ENCODE measurements at places on chromosomes 2 and 18. TPM values are rescaled to one million over a fixed set of nuclear protein-coding genes. Genes with fewer than 3 reads are reported as not detected.

Gene QPCT
- 5.4 TPM for polyA plus RNA-seq

Gene SCYGR7
- not detected for polyA plus RNA-seq

- DNase-seq, result no peak
These were observed 80.7 kb upstream of the EHBP1 start for GRCh38 chr2:62624855-62625254.

GRCh38 chr18:48887294-48887904, 63.4 kb downstream of the SMAD7 start:
- no peak for DNase-seq

DNA sequence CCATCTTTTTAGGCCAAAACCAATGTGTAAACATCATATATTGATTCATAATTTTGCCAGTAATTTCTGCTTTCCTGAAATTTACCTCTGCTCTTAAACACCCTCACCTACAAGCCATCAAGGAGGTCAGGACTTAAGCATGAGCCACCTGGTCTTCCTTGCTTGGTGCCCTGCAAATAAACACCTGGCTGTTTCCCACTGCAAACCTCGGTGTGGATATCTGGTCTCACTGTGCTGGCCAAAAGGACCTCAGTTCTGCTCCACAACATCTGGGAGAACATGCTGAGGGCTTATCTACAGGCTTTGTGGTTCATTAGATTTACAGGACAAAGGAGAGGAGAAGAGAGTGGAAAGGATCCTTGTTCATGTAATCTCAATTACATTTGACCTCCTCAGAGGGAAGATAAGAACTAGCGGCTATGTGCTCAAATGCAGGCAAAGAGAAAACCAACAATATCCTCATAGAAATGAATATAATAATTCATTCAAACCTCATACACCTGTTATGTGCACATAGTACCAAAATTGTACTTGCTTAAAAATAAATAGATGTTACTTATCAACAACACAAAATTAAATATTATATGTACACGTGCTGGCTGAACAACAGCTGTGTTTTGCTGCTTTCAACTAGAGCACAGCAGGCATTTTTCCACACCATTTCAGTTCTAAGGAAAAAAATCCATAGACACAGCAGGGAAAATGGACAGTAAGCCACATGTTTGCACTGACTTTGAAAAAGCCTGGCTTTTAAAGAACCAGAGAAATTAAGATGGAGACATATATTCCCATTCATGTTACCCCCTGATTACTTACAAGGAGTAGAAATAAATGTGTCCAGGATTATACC, 465.1 kb downstream of the LPIN1 start:
- no peak for DNase-seq

- no peak for DNase-seq
These were observed 20.4 kb downstream of the UBXN4 start for GRCh38 chr2:135762022-135762421.

DNA sequence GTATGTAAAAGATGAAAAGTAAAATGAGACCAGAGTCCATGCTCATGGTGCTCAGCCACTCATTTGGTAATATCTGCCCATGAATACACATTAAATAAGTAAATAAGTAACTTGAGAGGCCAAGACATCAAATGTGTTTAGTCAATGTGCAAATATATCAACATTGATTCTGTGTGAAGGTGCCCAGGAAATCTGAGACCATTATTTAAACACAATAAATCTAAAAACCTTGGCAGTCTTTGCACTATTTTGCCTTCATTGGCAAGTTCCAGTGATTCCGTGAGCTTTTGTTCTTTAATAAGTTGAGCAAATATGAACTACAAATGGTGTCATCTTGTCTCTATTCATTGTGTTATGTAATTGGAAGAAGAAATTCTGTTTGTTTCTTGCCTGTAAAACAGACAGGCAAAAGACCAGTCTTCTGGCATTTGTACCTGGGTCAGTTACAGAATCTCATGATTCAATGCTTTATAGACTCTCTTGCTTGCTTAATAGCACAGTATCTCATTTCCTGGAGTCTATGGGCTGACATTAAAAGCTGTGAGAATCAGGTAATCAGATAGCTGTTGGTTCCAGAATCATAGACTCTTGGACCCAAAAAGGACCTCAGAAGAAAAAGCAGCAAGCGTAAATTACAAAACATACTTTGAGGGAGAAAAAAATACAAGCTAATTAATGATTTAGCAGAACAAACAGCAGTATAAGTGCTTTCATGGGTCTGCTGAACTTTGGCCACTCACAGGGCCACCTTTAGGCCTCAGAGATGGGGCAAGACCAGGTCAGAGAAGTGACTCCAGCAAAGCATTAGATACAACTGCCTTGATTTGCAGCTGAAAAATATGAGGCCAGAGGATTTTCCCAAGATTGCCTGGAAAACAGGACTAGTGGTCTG, 20.0 kb upstream of the SERPINB3 start:
- no peak for DNase-seq
